ENCODE measurements at places on chromosomes 4 and X.

DNA sequence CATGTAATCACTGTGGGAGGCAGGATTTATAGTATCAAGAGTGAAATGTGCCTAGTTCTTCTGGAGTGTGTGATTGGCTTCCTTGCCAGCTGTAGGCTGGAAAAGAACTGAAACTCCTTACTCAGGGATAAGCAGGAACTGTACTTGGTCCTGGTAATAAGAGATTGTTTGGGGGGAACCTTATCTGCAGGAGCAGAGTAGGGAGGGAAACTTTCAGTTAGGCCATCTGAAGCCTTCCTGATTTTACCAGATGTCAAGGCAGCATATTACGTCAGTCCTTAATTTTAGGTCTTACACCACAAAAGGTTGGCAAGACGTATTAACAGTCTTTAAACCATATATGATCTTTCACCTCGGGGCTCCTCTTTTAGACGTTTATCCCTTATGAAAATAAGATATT lies 231.5 kb upstream of the FMR1 start:
- DNase-seq = no peak

DNA sequence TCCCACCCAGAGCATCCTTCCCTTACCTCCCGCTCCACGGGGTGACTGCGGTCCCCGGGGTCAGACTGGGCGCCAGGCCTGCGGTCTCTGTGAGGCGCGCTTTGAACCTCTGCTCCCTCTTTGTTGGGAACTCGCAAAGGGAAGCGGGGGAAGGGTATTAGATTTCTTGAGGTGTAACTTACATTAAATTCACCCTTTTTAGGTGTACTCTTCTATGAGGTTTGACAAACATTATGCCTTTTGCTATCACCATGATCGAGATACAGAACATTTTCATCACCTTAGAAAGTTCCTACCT lies 569 bp downstream of the DCK start:
- DNase-seq = no peak

DNA sequence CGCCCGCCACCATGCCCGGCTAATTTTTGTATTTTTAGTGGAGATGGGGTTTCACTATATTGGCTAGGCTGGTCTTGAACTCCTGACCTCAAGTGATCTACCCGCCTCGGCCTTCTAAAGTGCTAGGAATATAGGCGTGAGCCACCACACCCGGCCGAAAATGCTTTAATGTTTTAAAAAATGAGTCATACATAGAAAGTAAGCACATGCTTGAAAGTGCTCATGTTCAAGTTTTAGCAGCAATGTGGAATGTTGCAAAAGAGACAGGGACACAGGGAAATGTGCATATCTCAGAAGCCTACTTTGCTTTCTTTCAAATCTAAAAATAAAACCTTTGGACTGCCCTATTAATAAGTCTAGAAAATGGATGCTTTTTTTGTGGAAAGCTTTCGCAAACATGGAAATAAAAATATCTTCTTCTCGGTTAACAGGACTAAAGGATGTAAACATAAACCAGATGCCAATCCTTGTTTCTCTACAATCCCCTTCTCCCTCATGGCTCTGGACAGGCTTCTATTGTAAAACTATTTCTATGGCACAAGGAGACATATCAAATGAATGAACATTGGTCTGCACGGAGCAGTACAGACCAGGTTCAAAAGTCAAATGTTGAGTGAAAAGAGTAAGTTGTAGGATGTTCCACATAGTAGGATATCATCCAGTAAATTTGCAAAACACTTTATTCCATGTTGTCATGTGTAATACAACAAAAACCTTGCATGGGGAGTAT lies 15.0 kb downstream of the MECP2 start:
- no peak for DNase-seq

DNA sequence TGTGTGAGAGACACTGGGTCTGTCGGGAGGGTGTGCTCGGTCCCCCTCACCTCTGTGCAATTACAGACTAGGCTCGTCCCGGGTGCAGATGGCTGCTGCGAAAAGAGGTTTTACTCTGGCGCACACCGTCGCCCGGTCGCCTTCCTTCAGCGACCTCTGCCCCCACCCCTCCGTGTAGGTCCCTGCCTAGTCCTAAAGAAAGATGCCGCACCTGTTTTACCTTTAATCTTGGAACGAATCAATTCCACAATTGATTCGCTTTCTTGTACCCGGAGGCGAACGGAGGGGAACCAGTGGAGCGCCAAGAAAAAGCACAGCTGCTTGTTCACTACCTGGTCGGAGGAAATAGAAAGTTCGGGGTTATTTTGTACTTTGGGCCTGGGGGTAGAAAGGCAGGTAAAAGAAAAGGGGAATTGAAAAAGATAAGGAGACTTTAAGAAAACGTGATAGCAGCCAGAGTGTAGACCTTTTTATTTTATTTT lies 1.2 kb downstream of the NPNT start:
- DNase-seq = no peak

DNA sequence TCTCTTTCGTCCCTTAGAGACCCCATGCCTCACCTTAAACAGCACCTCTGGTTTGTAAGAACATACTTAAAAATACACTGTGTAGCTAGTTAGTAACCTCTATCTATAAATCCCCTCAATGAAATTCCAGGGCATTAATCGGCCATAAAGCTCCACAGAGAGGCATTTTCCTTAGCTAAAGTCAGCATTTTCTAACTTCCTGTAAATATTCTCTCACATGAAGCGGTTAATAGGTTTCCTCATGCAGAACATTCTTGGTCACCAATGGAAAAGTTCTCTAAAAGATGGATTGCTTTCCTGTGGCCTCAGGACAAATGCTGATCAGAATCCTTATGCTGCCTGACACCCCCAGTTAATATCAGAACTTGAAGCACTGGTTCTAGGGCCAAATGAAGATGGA lies 248.6 kb upstream of the BOD1L1 start:
- DNase-seq = no peak

DNA sequence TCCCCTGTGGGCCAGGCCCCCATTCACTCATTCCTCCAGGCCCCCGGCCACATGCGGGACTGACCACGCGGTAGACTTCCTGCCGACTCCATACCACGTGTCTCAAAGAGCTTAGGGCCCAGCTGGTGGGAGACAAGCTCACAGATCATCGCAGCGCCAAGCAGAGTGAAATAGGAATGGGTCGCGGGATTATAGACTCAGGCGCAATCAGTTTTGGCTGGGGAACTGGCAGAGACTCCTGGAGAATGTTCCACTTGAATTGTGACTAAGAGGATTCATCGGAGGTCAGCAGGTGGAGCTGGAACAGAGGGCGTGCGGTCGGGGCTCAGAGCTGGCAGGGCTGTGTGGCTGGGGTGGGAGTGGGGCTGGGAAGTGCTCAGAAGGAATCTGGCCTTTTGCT lies 15.6 kb downstream of the ATP2B3 start:
- no peak for DNase-seq

GRCh38 chr4:113012786-113013185 lies 36.7 kb upstream of the ANK2 start:
- DNase-seq = no peak

DNA sequence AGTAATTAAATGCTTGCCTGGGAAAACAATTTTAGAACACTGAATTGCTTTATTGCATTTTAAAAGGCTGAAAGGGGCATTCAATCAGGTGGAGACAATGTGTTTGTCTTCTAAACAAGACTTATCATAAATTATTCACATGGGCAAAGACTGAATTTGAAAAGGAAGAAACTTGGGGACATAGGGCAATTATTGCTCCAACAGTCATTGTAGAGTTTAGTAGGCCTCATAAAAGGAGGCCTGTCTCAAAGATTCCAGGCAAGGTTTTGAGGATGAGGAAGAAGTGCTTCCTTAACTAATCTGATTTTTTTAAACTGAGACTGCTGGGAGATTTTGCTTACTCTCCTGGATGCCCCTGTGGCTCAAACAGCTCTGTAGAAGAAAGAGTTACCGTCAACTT lies 174.4 kb upstream of the RPS6KA3 start:
- no peak for DNase-seq

DNA sequence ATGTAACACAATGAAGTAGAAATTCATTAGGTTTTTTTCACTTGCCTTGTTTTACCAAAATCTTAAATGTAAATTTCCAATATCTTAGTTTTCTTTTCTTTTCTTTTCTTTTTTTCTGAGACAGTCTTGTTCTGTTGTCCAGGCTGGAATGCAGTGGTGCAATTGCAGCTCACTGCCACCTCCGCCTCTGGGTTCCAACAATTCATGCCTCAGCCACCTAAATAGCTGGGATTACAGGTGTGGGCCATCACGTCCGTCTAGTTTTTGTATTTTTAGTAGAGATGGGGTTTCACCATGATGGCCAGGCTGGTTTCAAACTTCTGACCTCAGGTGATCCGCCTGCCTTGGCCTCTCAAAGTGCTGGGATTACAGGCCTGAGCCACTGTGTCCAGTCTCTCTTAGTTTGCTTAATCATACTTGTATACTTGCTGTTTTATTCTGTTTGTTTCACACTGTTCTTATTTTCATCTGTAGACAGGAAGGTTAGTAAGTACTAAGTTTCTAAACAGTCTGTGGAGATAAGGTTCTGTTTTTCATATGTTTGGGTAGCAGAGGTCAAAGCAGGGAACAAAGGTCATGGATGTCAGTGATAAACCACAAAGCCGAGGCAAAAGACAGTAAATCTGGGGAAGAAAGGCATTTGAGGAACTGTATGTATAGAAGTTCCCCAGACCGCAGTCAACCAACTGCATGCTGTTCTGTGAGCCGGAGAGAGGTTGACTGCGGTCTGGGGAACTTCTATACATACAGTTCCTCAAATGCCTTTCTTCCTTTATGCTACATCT lies 129.1 kb downstream of the CBR4 start:
- no peak for DNase-seq

GRCh38 chr4:134610956-134611355 lies 409.4 kb upstream of the PABPC4L start:
- DNase-seq = no peak

GRCh38 chrX:54640736-54641135 lies 110.7 kb downstream of the GNL3L start:
- no peak for DNase-seq

DNA sequence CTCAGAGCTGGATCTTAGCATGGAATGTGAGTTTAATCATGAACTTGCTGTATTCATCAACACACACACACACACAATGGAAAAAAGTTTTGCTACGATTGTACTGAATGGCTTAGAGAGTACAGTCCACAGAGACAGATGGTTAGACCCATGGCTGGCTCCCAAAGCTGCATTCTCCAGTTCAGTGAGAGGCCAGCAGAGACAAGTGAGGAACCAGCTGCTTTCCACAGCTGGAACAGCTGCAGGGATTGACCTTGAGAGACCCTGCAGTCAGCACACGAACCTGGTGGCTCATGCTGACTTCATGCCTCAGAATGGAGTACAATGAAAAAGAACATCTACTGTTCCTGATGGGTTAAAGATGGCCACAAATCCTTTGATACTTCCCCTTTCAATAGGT lies 94.5 kb downstream of the DHX15 start:
- DNase-seq = no peak

- DNase-seq = no peak
Measured at GRCh38 chr4:128558896-128559679, 250.4 kb upstream of the JADE1 start.

DNA sequence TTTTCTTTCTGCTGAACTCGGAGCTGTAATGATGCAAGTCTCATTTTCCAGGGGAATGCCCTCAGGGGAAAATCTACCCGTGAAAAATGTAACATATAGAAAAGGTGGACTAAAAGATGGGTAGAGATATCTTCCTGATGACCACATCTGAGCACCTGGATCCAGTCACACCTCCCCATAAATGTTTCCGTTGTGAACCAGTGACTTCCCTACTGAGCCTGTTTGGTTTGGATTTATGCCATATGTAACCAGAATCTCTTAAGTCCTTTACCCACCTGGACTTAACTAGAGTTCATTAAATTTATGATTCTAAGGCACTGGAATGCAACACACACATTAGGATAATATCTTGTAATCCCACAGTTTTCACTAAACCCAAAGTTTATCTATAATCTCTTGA lies 171.1 kb downstream of the ZNF330 start:
- peak; percentile 22 for DNase-seq

DNA sequence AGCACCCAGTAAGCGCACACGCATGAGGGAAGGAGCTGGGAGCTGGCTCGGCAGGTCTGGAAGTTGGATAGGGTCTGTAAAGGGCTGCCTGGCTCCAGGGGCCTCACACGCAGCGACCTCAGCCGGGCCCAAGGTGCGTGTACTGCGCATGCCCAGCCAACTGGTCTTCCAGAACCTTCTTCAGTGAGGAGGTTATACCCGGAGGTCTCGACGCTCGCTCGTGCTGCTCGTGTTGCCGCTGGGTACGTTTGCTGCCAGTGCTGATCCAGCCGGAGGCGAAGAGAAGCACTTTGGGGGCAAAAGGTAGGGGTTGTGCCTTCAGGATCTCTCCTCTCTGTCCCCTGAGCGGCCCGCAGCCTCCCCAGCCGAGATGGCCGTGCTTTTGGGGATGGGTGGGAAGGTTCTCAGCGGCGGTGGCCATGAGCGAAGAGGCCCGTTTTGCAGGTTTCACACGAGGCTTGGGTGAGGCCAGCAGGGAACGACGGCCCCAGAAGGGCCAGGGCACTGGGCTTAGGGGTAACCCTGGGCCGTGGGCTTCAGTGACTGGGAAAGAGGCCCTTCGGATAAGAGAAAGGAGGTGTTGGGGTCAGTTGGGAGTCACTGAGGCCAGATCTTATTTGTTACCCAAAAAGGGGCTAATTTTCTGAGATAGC lies 3.8 kb upstream of the CXCL9 start:
- DNase-seq = no peak

- DNase-seq = no peak
Measured at GRCh38 chrX:12955882-12956703, 18.8 kb upstream of the TMSB4X start.

GRCh38 chr4:117334451-117335188 lies 249.2 kb upstream of the TRAM1L1 start:
- no peak for DNase-seq

GRCh38 chr4:139658185-139658584 lies 7.4 kb upstream of the MGST2 start:
- no peak for DNase-seq

GRCh38 chrX:100747090-100747489 lies 15.2 kb upstream of the SYTL4 start:
- DNase-seq = no peak

GRCh38 chr4:110025718-110026117 lies 113.0 kb downstream of the EGF start:
- DNase-seq = no peak

GRCh38 chr4:2882341-2882740 lies 38.7 kb downstream of the ADD1 start:
- no peak for DNase-seq

DNA sequence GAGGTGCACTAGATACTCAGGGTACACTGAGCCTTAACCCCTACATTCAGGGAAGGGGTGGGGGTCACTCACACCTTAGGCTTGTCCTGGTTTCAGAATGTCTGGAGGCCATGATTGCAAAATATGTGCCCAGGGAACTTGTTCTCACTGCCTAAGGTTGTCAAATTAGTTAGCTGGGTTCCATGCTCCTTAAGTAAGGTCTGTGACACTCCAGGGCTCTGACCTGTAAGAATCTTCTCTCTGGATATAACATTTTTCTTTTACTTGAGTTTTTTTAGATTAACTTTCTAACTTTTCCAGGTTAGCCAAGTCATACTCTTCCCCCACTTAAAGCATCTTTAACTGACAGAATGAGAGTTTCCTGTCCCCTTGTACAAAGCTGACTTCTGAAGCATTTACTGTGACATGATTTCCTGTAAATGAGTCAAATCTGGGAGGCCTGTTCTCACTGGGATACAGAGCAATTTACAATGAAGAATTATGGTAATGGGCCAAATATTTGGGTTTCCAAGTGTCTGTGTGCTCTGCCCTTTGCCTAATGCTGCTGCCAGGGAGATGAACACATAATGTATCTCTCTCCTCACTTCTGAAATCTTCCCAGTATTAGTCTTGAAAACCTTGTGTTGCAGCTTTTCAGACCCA lies 101.7 kb downstream of the GATB start:
- DNase-seq = no peak

All from NCI-H2081 treated with DMSO at 0.1 percent for 48 hours (cell line).